Activated naive CD4-positive, alpha-beta T cell treated with anti-CD3 and anti-CD28 coated beads, Interleukin-2, amount 50 U/mL, for 16 hours (primary cell): ENCODE measurements at places on chromosomes 6 and 20.

- no peak for DNase-seq
These were observed 53.0 kb downstream of the TAF4 start for GRCh38 chr20:62012631-62013030.

GRCh38 chr6:83770910-83771309 is 62.0 kb upstream of the SNAP91 start:
- DNase-seq = no peak

GRCh38 chr6:1103945-1104623 is 207.8 kb upstream of the FOXQ1 start:
- no peak for DNase-seq

- DNase-seq = peak; percentile 61
These were observed 35.7 kb upstream of the ID1 start for GRCh38 chr20:31569163-31570020.

GRCh38 chr20:57609086-57609841 is 11.0 kb downstream of the ZBP1 start:
- DNase-seq = no peak

- DNase-seq = no peak
These were observed 19.2 kb upstream of the KIAA1586 start for GRCh38 chr6:57027301-57027700.
